Endothelial cell of umbilical vein (primary cell): ENCODE measurements at places on chromosomes 3 and 15. TPM values are rescaled to one million over a fixed set of nuclear protein-coding genes. Genes with fewer than 3 reads are reported as not detected.

The EIF5A2 gene
- 10.9 and 12.3 TPM in 2 replicates for total RNA-seq

GRCh38 chr15:80285379-80285778 is 33.4 kb upstream of the CTXND1 start:
- no peak for DNase-seq

GRCh38 chr3:4928277-4928789 is 50.9 kb upstream of the BHLHE40 start:
- DNase-seq = no peak

GRCh38 chr3:130783629-130784028 is 37.0 kb upstream of the PIK3R4 start:
- no peak for DNase-seq

GRCh38 chr3:28989646-28990089 is 291.2 kb upstream of the RBMS3 start:
- DNase-seq = peak; percentile 72

DNA sequence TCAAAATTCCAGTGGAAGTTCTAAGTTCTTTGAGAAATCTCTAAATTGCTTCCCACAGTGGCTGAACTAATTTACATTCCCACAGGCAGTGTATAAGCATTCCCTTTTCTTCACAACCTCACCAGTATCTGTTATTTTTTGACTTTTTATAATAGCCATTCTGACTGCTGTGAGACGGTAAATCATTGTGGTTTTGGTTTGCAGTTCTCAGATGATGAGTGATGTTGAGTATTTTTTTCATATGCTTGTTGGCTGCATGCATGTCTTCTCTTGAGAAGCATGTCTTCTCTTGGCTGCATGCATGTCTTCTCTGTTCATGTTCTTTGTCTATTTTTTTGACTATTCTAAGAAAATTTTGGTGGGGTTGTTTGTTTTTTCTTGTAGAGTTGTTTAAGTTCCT is 499.6 kb upstream of the CCDC54 start:
- no peak for DNase-seq
